Smooth muscle cell of the brain vasculature (primary cell): ENCODE measurements at places on chromosomes 11 and 22.

GRCh38 chr11:59716051-59716450 lies 2.4 kb upstream of the OR10V1 start:
- DNase-seq = no peak

DNA sequence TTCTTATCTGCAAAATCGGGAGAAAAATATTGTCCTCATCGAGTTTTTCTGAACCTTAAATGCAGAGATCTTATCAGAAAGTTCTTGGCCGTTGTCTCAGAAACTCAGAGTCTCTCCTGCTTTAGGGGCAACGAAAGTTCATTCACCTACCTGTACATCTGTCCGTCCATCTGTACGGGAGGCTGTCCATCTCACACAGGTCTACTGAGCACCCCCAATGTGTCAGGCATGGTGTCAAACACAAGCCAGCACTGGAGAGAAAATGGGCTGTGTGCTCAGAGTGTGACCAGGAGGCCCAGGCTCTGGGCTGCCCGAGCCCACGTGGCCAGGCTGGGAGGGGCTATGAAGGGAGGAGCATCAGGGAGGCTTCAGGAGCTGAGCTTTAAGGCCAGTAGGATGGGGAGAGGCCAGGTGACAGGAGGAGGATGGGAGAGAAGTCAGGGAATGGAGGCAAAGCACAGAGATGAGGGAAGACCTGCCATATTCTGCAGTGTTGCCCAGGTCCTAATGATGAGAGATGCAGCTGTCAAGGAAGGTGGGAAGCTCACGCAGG lies 62.4 kb upstream of the MYEOV start:
- DNase-seq = no peak

- DNase-seq = no peak
Measured at GRCh38 chr11:122103321-122103720, 12.7 kb downstream of the BLID start.

- DNase-seq = no peak
Measured at GRCh38 chr11:71117311-71117710, 135.1 kb downstream of the SHANK2 start.

- DNase-seq = no peak
Measured at GRCh38 chr11:132862137-132862536, 670.2 kb downstream of the OPCML start.

GRCh38 chr11:108645970-108646369 lies 18.9 kb upstream of the DDX10 start:
- DNase-seq = no peak

DNA sequence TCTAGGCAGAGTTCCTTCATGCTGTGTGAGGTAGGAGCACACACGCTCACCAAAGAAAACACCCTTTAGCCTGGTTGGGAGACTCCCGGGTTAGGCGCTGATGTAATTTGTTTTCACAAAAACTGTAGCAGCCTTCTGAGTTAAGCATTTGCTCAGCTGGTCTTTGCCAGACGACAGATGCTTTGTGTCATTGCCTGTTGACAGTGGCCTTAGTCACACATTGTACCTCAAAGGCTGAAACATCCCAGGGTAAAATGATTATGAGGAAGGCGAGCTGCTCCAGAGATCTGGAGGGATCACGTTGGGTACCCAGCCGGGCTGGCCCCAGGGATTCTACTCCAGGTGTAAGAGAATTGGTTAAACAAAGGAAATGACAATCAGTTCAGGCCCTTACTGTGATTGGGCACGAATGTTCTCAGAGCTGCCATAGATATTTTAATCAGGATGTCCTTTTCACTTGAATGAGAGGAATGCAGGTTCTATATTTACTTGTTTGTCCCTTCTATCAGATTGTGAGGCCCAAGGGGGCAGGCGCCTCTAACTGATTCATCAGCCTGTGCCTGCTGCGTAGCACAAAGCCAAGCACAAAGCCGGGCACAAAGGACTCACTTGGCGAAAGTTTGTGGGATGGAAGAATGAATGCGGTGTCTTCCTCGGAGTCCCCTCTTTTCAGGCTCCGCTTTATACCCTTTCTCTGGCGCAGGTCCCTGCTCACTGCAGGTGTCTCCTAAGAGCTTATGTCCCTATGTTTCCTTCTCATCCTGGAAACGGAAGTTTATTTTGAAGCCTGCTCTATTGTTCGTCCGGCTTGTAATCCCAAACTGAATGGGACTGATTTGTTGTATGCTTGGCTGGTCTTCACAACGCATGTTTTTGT lies 47.1 kb downstream of the ADM start:
- DNase-seq = peak; percentile 54

GRCh38 chr22:33811208-33811607 lies 109.1 kb downstream of the LARGE1 start:
- no peak for DNase-seq

DNA sequence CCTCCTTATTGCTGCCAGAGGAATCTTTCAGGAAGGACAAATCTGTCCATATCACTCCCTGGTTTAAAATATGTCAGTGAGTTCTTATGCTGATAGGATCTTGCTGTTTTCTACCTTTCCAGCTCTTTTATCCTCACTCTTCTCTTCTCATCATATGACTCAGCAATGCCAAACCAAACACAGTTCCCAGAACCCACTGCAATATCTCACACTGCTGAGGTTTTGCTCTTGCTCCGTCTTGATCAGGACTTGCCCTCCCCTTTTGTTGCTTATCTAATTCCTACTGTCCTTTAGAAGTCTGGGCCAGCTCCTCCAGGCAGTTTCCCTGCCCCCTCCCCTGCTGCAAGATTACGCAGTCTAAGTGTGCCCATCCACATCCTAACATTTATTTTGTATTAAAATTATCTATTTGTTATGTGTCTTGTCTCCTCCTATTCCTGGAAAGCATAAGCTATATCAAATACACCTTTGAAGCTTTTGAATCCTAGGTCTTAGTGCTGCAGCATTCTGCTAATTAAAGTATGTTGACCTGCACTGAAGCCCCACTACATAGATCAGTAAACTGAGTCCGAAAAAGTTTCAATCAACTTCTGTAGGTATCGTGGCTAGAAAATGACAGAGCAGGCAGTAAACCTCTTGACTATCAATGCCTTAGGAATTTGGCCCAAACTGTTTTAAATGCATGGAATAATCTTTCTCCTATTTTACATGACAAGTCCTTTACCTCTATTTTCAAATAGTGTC lies 119.2 kb upstream of the C11orf87 start:
- DNase-seq = no peak

DNA sequence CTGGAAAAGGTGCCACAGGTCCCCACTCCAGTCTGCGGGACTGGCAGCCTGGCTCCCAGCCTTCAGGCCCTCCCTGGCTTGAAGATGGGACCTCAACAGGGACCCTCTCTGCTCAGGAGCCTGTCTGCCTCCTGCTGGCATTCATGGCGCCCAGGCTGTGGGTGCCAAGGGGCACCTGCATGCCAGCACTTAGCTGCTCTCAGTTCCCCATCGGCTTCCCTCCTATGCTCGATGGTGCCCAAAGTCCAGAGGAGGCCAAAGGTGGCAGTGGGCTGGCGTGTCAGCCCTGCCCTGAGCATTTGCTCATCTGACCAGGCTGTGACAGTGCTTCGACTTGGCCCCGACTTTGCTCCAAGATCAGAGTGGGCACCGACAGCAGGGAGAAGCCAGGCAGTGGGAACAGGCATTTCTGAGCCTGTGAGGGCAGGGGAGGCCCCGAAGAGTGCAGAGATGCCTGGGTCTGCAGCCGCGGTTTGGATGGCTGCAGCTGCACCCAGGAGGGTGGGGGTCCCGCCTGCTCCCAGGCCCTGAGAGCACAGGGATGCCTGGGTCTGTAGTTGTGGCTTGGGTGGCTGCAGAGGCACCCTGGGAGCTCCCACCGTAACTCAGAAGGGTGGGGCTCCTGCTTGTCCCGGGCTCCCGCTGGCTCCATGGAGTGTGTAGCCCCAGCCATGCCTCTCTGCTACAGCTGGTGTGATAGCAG lies 463.6 kb downstream of the TBC1D22A start:
- no peak for DNase-seq

DNA sequence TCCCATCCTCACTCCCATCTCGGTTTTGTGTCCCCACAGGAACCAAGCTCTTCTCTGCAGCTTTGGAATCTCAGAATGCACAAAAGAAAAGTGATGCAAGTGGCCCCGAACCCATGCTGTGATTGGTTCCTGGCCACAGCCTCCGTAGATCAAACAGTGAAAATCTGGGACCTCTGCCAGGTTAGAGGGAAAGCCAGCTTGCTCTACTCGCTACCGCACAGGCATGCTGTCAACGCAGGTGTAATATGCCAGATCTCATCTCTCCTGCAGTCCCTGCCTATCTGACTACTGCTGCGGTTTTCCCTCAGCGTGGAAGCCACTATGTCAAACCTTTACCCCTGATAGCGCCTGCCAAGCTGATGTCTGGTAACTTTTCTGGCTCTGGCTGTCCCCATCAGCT lies 200.5 kb upstream of the LRRC4C start:
- DNase-seq = no peak

- DNase-seq = no peak
Measured at GRCh38 chr11:13222285-13222684, 55.3 kb upstream of the BMAL1 start.

- peak; percentile 32 for DNase-seq
Measured at GRCh38 chr11:1694064-1694845, 2.7 kb upstream of the KRTAP5-6 start.

- DNase-seq = no peak
Measured at GRCh38 chr11:48079596-48079995, 99.2 kb downstream of the PTPRJ start.

- no peak for DNase-seq
Measured at GRCh38 chr11:9380773-9381172, 3.7 kb upstream of the IPO7 start.

- no peak for DNase-seq
Measured at GRCh38 chr11:61872935-61873565, 18.3 kb downstream of the FADS3 start.

- no peak for DNase-seq
Measured at GRCh38 chr11:28481616-28482480, 373.7 kb downstream of the METTL15 start.

DNA sequence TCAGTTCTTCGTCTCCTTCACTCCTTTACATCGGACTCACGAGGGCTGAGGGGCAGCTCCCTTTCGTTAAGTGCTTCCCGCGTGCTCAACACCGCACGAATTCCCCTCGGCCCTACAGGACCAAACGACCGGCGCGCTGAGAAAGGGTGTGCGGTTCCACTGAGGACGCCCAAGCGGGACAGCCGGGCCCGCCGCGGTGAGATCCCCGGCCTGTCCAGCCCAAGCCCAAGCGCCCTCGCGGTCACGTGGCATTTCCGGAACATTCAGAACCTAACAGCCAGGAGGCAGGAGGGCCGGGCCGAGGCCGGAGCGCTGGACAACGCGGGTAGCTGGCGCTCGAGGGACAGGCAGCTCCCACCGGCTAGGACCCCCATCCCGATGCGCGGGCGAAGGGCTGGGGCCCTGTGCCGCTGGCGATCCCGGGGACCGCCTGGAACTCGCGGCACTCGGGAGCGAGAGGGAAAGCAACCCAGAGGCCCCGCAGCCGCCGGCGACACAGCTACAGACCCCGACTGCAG lies 737 bp upstream of the STIP1 start:
- peak; percentile 59 for DNase-seq

DNA sequence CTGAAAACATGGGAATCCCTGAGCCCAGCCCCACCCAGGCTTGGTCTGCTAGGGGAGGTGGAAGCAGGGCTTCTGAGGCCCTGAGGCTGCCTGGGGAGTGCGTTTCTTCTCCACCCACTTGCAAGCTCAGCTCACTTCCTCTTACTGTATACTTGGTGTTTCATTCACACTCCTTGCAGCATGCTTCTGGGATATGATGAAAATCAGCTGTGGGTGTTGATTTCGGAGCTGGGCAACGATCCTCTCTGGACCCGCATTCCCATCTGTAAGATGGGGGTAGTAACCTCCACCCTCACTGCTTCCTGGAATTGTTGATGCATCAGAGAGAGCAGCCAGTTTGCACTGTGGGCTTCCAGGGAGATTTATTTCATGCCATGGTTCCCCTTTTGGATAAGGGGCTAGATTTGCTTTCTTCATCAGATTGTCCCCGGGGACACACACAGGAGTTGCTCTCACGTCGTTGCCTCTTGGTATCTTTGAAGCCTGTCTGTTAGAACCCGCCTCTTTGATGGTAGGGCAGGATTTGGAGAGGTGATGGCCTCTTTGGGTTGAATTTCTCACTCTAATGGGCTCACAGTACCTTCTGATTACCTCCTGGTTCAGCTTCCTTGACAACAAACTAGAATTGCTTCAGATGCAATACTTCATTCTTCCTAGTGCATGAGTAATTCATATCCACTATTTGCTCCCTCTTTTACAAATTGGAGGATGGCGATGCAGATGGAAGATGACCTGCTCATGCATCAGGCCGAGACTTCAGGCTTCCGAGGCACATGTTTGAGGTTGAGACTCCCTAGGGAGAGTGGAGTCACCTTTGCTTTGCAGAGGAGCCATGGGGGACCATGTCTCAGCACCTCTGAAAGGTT lies 40.4 kb downstream of the BCR start:
- no peak for DNase-seq

- DNase-seq = no peak
Measured at GRCh38 chr11:100013011-100013410, 674.1 kb upstream of the ARHGAP42 start.

GRCh38 chr11:28976801-28977145 lies 868.6 kb downstream of the METTL15 start:
- DNase-seq = no peak

GRCh38 chr22:41898645-41899044 lies 16.2 kb downstream of the SHISA8 start:
- DNase-seq = no peak

GRCh38 chr22:43423046-43423445 lies 11.2 kb downstream of the MPPED1 start:
- no peak for DNase-seq

GRCh38 chr22:26744892-26745808 lies 87.8 kb downstream of the MIAT start:
- DNase-seq = no peak

GRCh38 chr11:67640758-67641337 lies 1.3 kb upstream of the TBX10 start:
- no peak for DNase-seq

- DNase-seq = no peak
Measured at GRCh38 chr11:72719144-72719543, 33.1 kb downstream of the ARAP1 start.

DNA sequence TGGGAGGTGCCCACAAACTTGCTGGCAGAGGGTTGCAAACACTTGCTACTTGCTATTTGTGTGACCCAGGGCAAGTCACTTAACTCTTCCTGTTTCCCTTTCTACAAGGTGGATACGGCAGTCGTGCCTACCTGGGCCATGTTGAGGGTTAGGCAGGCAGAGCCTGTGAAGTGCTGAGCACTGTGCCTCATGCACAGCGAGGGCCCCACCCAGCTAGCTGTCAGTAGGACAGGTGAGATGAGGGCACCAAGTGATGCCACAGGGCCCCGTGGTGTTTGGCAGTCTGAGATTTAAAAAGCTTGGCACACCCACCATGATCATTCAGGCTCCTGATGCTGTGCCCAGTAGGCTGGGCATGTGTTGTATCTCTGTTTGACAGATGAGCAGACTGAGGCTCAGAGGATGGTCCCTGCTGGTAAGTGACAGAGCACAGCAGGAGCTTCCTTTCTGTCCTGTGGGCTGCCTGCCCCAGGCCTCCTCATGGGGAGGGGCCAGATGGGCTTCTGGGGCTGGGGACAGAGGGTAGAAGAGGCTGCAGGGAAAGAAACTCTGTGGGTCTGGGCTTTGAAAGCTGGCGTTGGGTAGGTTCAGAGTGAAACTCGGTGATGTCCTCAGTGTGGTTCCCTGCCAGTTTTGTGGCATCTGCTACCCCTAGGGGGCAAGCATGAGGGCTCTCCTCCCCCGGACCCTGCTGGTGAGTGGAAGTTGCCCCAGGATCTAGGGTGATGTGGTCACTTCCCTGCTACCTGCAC lies 59.3 kb downstream of the TSPAN18 start:
- no peak for DNase-seq
